T-helper 2 cell (primary cell): ENCODE measurements at places on chromosomes 4 and X.

DNA sequence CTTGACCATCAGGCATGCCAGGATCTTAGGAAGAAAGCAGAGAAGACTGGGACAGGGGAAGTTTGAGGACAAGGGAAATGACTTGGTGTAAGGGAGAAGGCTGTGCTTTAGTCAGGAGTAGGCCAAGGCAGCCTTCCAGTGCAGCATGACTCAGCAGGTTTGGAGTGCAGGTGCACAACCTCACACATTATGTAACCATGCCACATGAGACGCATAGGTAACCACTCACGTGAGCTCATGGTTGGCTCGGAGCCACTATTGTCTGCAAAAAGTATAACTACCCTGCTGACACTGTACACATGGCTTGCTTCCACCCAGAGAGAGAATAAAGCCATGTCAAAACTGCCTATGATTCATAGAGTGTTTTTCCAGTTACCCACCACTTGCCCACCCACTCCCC is 715.9 kb downstream of the SMARCA1 start:
- no peak for DNase-seq

- DNase-seq, result no peak
These were observed 10.2 kb downstream of the ADGRL3 start for GRCh38 chr4:61210186-61210939.

DNA sequence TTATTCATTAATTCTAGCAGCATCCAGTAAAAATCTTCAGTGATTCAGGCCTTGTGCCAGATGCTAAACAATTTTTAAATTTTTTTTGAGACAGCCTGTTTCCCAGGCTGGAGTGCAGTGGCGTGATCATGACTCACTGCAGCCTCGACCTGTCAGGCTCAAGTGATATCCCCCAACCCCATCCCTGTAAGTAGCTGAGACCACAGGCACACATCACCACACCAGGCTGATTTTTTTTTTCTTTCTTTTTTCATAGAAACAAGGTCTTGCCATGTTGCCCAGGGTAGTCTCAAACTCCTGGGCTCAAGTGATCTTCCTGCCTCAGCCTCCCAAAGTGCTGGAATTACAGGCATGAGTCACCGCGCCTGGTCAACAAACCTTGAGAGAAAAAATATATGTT is 705.5 kb downstream of the ARAP2 start:
- no peak for DNase-seq

DNA sequence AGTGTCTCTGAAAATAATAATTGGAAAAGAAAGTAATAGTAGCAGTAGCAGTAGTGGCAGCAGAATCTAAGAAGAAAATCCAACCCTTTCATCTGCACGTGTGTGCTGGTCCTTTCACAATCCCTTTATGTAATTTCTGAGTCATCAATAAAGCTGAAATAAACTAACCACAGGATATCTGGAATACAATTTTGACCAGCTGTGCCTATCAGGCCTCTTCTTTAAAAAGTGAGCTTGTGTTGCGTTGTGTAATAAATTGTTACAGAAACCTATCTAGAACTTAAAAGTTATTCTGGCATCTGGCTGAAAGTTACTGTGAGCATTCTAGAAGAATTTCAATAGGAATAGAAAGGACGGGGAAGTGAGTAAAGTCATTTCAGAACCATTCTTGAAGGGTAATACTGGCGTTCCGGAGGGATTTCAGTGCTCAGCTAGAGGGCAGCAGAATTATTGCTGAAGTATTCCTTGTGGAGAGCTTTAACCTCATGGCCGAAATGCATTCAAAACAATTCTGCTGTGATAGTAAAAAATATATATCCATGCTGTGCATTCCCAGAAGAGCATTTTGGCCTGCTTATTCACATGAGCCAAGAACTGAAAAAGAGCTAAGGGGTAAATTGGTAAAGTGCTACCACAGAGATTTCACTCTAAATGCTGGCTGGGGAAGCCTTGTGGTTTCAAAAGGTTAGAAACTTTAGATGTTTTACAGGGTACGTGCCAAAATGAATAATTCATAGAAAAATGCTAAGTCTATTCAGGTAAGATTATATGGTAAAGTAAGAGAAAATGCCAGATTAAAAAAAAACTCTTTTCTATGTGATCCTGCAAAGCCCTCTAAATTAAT is 260.6 kb downstream of the NKX6-1 start:
- DNase-seq, result no peak

DNA sequence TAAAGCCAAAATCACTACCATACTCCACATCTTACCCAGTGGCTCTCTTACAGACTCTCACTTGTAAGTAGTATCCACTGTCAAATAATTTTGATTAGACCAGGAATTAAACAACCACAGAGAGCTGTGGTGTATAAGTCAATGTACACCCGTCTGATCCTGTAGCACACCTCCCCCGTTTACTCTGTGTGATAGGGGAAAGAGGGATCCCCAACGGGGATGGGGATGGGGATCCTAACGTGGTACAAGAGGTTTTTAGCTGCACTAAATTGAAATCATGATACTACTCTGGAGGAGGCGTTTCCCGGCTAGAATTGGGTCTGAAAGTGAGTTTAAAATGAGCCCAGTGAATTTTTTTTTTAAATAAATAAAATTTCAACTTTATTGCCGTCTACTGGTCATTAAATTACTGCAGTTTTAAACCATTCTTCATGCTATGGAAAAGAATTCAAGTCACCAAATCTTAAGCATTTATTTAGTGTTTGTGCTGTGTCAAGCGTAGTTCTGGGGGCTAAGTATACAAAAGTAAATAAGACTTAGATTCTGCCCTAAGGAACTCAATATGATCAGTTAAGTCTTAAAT is 76.6 kb downstream of the INTS12 start:
- DNase-seq, result no peak

DNA sequence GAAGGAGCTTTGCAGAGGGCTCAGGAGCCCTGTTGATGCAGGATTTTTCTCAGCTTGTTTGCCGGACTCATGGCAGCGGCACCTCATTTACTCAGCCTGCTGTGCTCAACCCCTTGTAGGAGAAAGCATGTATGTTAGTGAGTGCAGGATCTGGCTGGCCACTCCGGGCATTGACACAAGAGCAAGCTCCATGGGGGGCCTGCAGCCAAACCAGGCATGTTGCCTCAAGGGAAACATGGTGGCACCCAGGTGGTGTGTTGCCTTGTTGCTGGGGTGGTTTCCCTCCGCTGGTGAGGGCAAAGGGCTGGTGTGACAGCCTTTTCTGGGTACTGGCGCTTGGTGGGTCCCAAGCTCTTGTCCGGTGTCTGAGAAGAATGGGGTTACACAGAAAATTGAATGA is 189.3 kb upstream of the ANXA3 start:
- DNase-seq, result no peak

DNA sequence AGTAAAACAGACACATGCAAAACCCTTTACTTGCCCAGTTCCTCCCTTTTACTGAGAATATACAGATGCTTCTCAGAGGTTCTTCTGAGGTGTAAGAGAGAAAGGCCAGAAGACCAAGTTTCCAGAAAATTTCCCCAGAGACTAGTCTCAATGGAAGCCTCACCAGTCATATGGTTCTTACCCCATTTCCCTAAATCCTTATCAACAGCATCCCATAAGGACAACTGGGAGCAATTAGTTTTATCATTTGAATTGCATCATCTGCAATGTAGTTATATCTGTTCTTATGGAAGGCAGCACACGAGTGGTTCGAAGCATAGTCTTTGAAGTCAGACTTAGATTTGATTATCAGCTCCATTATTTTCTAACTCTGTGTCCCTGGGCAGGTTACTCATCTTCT is 203.6 kb upstream of the PPARGC1A start:
- DNase-seq, result no peak

DNA sequence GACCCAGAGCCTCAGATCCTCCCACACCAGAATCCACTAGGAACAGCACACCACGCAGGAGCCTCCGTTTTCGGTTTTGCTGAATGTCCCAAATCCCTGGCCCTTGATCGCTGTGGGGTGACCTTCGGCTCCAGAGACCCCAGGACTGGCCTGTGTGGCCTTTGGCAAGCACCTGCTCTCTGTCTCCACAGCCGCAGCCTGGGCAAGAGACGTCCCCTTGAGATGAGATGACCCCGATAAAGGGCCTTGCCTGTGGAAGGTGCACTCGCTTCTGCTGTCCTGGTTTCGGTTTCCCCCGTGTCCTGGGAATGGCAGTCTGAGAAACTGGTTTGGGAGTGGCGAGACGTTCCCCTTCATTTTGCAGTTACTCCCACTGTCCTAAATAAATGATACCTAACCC is 9.6 kb downstream of the PSAPL1 start:
- no peak for DNase-seq

GRCh38 chr4:120466429-120466828 is 399.8 kb upstream of the MAD2L1 start:
- DNase-seq, result no peak

DNA sequence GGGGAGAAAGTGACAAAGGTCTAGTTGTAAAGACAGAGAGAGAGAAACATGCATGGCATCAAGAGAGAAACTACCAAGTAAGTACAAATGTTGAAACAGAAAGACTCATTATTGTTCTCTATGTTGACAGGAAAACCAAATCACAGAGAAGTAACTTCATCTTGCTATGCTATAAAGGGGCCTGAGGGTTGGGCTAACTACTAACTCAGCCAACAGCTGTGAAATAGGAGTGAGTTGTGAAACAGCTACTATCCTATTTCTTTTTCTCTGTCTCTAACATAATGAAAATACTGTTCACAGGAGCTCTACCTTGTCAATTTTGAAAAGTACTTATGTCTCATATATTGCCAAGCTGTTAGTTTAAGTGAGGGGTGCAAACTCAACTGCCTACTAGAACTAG is 65.0 kb downstream of the MTMR8 start:
- DNase-seq, result no peak

DNA sequence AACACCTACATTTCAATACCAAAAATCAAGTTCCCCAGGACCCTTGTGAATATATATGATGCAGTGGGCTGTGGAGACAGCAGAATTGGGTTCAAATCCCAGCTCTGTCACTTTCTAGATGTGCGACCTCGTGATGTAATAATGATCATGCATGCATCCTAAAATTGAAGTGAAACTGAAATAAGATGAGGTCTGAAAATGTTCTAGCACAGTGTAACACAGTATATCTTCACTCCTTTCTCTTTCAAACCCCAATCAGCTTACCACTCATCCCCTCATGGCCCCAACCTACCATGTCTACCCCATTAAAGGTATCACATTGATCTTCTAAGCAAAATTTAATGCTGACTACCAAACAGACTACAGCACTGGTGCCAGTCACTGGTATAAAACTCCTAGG is 69.9 kb upstream of the BRS3 start:
- DNase-seq, result no peak

DNA sequence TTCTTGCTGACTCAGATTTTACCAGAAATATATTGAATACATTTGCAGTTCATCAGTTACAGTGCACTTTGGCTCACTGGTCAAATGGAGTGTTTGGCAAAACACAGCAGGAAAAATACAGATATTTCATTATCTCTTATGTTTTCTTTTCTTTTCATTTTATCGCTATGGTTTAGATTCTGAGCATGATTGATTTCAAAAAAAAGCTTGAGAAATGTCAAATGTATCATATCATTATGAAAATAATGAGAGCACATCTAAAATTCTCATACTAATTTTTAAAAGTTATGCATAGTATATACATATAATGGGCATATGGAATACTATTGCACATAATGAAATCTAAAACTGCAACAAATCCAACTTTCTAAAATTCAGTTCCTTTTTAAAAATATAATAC is 593.8 kb upstream of the PCDH7 start:
- no peak for DNase-seq

DNA sequence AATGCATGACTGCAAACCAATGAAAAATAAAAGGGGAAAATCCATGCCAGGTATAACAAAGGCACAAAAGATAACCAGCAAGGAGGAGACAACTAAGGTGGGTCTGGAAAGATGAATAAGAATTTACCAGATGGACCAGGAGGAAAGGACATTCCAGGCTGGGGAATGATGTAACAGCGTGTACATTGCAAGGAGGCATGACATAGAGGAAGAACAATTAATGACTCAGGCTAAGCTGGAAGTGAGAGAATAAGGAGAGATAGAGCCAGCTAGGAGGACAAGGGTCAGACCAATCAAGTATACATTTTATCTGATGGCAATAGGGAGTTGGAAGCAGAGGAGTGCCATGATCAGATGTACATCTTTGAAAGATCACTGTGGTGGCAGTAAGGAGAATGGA is 57.0 kb downstream of the MTMR8 start:
- DNase-seq, result no peak

GRCh38 chr4:96063639-96064038 is 223.7 kb downstream of the PDHA2 start:
- no peak for DNase-seq

- no peak for DNase-seq
These were observed 14.7 kb upstream of the GRIA3 start for GRCh38 chrX:123169247-123169901.

- DNase-seq, result no peak
These were observed 353.7 kb upstream of the SLC7A11 start for GRCh38 chr4:138595731-138596460.

- no peak for DNase-seq
These were observed 274.5 kb downstream of the ADGRA3 start for GRCh38 chr4:22241415-22241814.

GRCh38 chr4:76692761-76693160 is 205.2 kb downstream of the SOWAHB start:
- no peak for DNase-seq

- DNase-seq, result no peak
These were observed 159.2 kb upstream of the CPEB2 start for GRCh38 chr4:14842964-14843630.

DNA sequence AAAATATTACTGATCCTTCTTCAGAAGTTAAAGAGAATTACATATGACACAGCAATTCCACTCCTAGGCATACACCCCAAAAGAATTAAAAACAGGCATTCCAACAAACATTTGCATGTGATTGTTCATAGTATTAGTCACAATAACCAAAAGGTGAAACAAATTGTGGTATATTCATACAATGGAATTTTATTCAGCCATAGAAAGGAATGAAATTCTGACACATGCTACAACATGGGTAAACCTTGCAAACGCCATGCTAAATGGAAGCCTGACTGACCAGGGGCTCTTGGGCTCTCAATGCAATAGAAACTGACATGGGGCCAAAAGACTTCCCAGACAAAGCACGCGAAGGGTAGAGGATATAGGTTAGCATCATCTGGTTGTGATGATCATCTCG is 62.1 kb upstream of the S100G start:
- DNase-seq, result no peak

GRCh38 chrX:13201605-13202219 is 118.1 kb downstream of the ATXN3L start:
- no peak for DNase-seq

DNA sequence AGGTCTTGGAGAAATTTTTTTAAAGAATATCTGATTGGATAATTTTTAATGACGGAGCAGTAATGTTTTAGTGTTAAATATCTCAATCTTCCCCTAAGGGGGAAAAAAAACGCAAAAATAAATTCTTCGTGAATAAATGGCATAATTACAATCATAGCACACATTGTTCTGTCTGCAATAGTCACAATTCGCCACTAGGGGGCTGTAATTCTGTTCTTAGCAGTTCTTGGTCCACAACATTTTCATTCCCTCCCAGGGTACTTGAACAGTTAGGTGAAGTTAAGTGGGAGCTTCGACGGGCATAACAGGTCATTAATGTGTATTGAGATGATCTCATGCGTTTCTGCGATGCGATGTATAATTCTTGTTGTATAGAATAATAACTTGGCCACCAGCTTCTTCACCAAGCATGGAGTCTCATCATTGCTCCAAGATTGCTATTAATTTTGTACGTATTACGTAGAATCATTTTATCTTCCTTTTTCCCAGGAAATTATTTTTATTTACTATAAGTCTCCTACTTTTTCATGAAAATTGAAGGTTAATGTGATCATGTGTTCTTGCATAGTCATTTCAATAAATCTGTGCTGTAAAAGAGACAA is 27.2 kb downstream of the HTR2C start:
- DNase-seq, result no peak
